ENCODE measurements at places on chromosomes 5 and 9.

GRCh38 chr5:6730407-6730806 lies 17.2 kb downstream of the TENT4A start:
- no peak for DNase-seq

GRCh38 chr5:37787742-37788141 lies 52.1 kb downstream of the GDNF start:
- no peak for DNase-seq

- no peak for DNase-seq
These were observed 579 bp downstream of the ADAMTS16 start for GRCh38 chr5:5140479-5141338.

GRCh38 chr9:2385746-2386145 lies 235.8 kb upstream of the VLDLR start:
- DNase-seq: no peak

DNA sequence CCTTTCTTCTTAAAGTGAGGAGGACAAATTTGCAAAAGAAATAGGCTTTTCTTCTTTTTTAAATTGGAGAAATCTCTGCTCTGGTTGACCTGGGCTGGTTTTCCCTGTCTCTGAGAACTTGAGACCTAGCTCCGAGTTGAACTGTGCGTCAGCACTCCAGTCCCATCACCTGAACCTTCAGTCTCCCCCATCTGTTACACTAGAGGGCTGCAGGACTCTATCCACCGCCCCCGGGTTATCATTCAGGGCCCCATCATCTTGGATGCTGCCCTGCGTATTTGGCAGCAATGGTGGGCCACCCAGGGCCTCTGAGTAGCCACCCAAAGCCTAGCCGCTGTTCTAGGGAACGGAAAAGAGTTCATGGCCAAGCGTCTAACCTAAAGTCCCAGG lies 2.5 kb downstream of the FOXE1 start:
- DNase-seq: no peak

DNA sequence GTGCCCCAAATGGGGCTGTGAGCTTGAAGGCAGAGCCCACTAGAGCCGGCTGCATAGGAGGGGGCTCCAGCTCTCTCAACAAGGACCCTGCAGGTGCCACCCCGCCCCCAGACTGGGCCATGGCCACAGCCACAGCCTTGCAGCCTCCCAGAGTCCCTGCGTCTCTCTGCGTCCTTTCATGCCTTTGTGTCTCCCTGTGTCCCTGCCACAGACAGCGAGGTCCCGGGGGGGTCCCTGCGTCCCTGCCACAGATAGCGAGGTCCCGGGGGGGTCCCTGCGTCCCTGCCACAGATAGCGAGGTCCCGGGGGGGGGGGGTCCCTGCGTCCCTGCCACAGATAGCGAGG lies 6.3 kb downstream of the NOXA1 start:
- no peak for DNase-seq

DNA sequence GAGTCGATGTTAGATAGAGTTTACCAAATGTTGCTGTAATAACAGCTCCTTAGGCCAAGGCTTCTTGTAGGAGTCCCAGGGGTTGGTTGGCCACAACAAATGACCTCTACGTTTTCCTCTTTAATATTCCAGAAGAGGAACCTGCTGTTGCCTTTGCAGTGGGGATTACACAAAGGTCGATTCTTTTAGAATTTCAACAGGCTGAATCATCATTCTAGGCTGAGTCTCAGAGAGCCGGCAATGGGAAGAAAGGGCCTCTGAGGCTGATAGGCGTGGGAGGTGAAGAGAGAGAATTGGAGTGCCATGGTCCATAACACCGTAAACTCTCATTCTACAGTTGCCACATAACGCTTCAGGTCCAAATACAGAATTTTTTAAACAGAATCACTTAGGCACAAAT lies 405.9 kb upstream of the DAP start:
- no peak for DNase-seq

DNA sequence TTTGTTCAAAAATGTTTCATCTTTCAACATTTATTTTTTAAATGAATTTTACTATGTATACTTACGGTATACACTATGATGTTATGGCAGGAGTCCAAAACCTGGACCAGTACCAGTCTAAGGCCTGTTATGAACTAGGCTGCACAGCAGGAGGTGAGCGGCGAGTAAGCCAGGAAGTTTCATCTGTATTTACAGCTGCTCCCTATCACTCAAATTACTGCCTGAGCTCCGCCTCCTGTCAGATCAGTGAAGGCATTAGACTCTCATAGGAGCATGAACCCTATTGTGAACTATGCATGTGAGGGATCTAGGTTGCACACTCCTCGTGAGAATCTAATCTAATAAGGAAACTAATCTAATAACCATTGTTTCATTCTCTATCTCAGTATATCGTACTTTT lies 715.5 kb upstream of the PTPRD start:
- no peak for DNase-seq

- DNase-seq: no peak
These were observed 25.0 kb upstream of the SUSD3 start for GRCh38 chr9:93033531-93033930.

- DNase-seq: no peak
These were observed 243.2 kb downstream of the CACNA1B start for GRCh38 chr9:138120511-138121437.

- no peak for DNase-seq
These were observed 112.7 kb downstream of the NRG2 start for GRCh38 chr5:139930406-139930805.

DNA sequence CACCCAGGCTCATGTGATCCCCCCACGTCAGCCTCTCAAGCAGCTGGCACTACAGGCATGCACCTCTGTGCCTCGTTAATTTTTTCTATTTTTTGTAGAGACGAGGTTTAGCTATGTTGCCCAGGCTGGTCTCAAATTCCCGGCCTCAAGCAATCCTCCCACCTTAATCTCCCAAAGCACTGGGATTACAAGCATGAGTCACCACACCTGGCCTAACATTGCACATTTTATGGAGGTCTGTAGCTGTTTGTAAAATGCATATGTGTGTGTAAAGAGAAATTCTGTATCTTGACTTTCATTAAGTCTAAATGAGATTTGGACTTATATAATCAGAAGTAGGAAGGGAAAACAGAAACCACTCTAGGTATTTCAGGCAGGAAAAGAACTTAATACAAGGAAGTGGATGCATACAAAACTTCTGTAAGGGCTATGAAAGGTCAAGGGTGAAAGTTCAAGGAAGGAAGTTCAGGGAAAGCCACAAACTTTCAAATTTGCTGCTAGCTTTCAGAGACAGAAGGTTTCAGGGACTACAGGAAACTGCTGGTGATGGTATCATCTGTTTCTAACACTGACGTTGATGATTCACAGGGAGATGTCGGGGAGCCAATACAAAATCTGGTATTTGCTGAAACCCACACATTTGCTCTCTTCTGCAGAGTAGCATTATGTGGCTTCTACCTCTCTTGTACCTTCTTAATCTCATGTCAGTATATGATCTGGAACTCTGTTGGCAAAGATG lies 209.4 kb downstream of the PIK3R1 start:
- no peak for DNase-seq

DNA sequence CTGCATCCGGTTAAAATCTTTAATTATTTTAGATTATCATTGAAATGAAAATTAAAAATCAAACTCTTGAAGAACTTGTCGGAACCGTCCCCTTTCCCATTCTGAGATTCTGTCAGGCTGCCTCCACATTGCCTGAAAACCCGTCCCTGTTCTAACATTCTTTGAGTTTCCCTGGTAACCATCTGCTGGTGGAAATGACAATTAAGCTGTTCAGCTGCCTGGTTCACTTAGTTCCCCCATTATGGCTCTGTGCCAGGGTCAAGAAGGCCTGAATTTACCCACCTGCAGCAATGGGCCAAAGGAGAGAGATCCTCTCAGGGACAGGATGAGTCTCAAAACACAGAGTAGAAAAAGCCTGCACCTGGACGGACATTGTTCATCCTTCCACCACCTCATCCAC lies 11.8 kb upstream of the TCOF1 start:
- DNase-seq: no peak

DNA sequence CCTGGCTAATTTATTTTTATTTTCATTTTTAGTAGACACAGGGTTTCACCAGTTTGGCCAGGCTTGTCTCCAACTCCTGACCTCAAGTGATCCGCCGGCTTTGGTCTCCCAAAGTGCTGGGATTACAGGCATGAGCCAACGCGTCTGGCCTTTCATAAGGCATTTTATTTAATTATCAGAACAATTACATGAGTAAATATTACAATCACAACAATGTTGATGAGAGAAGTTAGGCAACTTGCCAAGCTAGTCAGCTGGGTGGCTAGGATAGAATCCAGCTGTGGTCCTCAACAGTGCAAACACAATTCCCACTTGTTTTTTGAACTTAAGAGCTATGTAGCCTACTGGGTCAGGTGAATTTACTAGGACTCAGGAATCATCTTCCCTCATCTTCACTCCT lies 22.0 kb downstream of the C9orf57 start:
- DNase-seq: no peak

GRCh38 chr5:15384176-15384575 lies 115.8 kb upstream of the FBXL7 start:
- DNase-seq: no peak

DNA sequence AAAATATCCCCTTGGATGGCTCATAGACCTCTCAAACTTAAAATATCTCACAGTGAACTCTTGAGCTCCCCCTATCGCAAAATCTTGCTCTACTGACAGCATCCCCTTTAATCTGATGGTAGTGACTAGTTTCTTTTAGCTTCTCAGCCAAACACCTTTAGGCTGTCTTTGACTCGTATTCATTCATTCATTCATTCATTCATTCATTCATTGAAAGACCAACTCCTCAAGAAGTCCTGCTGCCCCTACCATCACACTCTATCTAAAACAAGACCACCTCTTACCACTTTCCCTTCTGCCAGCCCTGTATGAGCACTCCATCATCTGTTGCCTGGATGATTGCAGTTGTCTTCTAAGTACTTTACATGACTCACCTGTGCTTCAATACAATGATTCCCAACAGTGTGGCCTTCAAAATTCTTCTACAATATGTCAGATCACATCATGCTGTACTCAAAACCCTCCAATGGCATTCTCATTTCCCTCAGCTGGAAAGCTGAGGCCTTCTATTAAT lies 46.8 kb downstream of the ITGA2 start:
- no peak for DNase-seq

GRCh38 chr5:22596404-22596970 lies 256.7 kb downstream of the CDH12 start:
- DNase-seq: no peak

DNA sequence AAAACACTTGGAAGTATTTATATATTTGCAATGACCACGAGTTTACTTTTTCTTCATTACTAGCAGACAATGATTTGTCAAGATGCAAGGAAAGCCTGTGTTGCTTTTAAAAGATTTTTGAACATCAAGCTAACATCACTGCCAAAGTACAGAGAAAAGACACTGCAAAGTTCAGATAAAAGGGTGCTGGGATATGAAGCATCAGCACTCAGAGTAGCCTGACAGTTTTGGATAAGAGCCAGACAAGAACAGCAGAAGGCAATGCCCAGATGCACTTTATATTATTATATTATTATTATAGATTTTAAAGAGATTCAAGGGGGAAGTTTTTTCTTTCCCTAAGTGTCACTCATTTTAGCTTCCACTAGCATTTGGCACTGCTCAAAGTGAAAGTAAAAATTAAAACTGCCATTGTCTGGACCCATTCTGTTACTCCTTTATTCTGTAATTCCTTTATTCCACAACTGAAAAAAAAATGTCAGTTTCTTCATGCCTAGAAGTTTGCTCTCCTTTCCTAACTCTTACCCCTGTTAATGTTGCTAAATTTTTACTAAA lies 240.6 kb downstream of the EFNA5 start:
- no peak for DNase-seq

DNA sequence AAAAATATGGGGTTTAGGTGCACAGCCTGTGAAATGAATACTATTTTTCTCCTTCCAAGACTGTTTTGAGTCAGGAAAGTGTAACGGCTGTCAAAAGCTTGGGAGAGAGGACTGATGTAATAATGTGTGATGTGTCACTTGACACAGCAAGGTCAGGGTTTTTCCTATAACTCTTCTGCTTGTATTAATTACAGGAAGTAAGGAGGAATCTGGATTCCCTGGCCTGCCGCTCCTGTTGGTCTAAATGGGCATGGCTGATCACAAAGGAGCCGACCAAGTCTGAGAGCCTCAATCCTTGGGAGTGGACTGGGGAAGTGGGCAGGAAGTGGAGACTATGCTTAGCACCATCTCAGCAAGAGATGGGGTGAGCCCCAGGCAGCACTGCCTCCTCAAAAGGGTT lies 16.7 kb upstream of the SLC28A3 start:
- DNase-seq: no peak

DNA sequence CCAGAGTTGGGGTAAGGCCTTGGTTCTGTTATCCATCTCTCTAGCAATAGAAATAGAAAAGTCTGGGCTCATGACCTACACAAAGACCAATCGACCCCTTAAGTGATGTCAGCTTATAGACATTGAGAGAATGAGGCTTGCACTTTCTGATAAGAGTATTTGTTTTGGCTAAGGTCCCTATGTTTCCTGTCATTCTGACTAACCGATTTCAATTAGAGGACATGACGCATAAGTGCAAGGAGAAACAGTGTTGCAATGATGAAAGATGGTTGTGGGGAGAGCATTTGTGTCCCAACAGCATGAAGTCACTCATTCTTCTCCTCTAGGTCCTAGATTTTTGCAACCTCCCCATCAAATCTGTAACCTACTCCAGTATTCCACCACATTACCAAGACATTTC lies 255.1 kb downstream of the MAT2B start:
- no peak for DNase-seq

DNA sequence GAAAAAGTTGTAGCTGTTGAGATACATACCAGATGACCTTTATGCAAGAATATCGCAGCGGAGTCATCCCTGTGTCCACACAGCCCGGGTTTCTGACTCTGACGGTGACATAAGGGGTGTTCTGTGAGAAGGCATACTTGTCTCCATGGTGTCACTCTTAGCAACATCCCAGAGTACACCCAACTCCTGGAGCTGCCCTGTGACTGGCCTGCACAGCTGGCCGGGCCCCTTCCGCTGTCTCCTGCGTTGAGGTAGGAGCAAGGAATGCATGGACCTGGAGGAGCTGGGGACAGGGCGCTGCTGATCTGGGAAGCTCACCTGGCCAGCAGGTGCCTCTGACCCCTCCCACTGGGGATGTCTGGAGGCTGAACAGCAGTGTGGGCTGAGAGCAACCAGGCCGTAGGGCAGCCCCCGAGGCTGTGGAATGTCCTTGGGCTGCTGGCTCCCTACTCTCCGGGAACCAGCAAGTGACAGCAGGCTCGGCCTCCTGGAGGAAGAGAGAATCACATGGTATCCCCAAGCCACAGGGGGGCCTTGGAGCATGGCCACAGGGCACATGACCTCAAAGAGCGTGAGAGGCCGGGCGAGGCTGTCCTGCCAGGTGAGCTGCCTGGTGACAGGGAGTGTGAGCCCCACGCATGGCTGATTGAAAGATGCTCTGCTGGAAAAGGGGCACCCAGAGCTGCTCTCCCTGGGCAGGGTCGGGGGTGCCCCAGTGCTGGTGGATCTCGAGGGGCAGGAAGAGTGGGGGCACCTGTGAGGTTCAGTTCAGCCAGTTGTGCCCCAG lies 113.4 kb downstream of the MRPL36 start:
- no peak for DNase-seq

DNA sequence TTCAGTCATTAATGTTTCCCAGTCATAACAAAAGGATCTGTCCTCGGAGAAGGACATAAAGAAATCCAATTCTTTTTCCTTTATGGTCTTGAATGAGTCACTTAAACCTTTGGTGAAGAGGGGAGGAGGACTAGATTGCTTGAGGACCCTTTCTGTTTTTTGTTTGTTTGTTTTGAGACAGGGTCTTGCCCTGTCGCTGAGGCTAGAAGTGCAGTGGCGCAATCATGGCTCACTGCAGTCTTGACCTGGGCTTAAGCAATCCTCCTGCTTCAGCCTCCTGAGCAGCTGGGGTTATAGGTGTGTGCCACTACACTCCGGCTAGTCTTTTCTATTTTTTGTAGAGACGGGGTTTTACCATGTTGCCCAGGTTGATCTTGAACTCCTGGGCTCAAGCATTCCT lies 12.3 kb downstream of the TIGD6 start:
- DNase-seq: no peak
